ENCODE measurements at places on chromosomes 13 and 19. TPM values are rescaled to one million over a fixed set of nuclear protein-coding genes. Genes with fewer than 3 reads are reported as not detected.

Gene KCNN1
- polyA plus RNA-seq = not detected

Gene SIGLEC14
- polyA plus RNA-seq = 0.93 TPM

DNA sequence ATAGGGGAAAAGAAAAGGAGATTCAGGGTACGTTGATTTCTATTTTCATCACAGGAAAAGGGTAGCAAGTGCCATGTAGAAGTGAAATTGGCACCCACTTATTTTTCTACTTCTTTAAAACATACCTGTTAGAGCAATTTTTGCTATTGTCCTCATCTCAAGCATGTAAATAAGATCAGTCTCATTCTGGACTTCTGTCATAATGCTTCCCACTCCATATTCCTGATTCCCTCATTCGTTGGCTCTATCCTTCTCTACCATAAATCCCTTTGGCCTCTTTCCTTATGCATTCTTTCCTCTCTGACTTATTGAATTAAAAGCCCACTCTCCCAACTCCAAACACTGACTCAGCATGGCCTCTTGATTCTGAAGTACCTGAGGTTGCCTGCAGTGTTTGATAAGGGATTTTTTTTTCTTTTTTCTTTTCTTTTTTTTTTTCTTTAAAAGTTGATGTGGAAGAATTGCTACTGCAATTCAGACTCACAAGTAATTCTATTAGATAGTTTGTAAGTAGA lies 465.7 kb downstream of the SLITRK6 start:
- DNase-seq = no peak
- H3K27ac ChIP-seq = no peak overlapping the region
- H3K4me3 ChIP-seq = no peak overlapping the region
- H3K27me3 ChIP-seq = no peaks in the 10 kb centered on the region

- no peak overlapping the region for H3K27ac ChIP-seq
- no peaks in the 10 kb centered on the region for H3K36me3 ChIP-seq
- H3K4me3 ChIP-seq = no peak overlapping the region
Measured at GRCh38 chr13:105990256-105990958, 545.1 kb downstream of the EFNB2 start.

GRCh38 chr19:33397536-33398360 lies 24.2 kb downstream of the CEBPG start:
- H3K27ac ChIP-seq = no peak overlapping the region
- H3K4me3 ChIP-seq = no peak overlapping the region
- no peak for DNase-seq
- H3K36me3 ChIP-seq = peaks cover 3% of the 10 kb centered on the region
